ENCODE measurements at places on chromosomes 16 and 17. TPM values are rescaled to one million over a fixed set of nuclear protein-coding genes. Genes with fewer than 3 reads are reported as not detected.

DNA sequence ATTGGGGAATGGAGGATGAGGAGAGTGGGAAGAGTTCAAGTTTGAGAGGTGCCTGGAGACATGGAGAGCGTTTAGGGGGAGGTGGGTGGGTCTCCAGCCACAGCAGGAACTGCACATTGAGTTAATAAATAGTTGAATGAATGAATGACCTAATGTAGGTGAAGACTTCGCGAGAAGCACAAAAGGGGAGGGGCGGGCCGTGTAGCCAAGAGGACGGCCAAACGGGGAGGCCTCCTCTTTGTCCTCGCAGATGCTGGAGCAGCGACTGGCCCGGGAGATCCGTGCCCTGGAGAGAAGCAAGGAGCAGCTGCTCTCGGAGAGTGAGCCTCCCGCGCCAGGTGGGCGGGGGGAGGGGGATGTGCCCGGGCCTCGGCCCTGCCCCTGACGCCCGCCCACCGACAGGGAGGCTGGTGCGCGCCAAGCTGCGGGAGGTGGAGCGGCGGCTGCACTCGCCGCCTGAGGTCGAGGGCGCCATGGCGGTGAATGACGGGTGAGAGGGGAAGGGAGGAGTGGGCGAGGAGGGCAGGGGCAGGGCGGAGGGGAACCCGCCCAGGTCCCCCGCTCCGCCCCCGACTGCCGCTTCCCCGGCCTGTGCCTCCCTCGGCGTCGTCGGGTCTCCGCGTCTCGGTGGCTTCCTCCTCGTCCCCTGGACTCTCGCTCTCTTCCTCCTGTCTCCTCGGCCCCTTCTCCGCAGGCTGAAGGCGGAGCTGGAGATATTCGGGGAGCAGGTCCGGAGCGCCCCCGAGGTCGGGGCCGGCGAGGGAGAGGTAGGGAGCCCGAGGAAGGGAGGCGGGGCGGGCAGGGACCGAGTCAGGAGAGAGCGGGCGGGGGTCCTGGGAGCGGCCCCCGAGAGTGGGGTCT is 12.9 kb downstream of the SYCE1L start:
- H3K27ac ChIP-seq: peak overlapping the region; percentile 84
- no peaks in the 10 kb centered on the region for H3K36me3 ChIP-seq
- peaks cover 18% of the 10 kb centered on the region for H3K4me1 ChIP-seq
- H3K27me3 ChIP-seq: no peaks in the 10 kb centered on the region
- H3K4me3 ChIP-seq: peak overlapping the region; percentile 77
- peak; percentile 61 for DNase-seq

GRCh38 chr17:38322897-38323296 is 20.9 kb downstream of the GPR179 start:
- H3K4me1 ChIP-seq: peaks cover 11% of the 10 kb centered on the region
- H3K27me3 ChIP-seq: no peaks in the 10 kb centered on the region
- DNase-seq: no peak
- no peak overlapping the region for H3K27ac ChIP-seq
- H3K36me3 ChIP-seq: no peaks in the 10 kb centered on the region
- H3K4me3 ChIP-seq: no peak overlapping the region

The CLEC16A gene
- total RNA-seq: 14.6 TPM

DNA sequence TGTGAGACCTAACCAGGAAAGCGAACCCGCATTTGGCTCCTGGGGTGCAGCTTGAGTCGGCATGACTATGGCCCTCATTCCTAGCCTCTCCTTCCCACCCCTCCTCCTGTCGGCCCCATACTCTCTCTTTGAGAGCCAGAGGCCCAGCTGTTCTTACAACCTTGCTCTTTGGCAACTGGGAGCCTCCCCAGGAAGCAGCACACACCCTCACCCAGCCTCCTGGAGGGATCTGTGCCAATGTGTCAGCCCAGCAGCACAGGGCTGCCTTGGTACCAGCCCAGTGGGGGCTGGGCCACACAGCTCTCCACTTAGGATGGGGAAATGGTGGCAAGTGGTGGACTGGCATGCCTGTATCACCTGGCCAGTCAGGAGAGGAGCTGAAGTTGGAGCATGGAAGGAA is 70.3 kb upstream of the LGALS9 start:
- no peaks in the 10 kb centered on the region for H3K27me3 ChIP-seq
- H3K4me1 ChIP-seq: peaks cover 10% of the 10 kb centered on the region
- no peaks in the 10 kb centered on the region for H3K36me3 ChIP-seq
- no peak overlapping the region for H3K27ac ChIP-seq

DNA sequence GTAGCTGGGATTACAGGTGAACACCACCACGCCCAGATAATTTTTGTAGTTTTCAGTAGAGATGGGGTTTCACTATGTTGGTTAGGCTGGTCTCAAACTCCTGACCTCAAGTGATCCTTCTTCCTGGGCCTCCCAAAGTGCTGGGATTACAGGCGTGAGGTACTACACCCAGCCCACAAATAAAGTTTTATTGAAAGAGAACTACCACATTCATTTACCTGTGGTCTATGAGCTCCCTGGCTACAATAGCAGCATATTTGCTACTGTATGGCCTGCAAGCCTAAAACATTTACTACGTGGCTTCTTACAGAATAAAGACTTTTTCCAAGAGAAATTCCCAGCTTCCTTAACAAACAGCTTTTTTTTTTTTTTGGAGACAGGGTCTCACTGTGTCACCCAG is 3.4 kb downstream of the METTL9 start:
- no peak overlapping the region for H3K27ac ChIP-seq
- no peaks in the 10 kb centered on the region for H3K27me3 ChIP-seq
- peaks cover 21% of the 10 kb centered on the region for H3K4me1 ChIP-seq
- DNase-seq: no peak
- H3K36me3 ChIP-seq: no peaks in the 10 kb centered on the region
- H3K4me3 ChIP-seq: no peak overlapping the region

The AIPL1 gene
- total RNA-seq: not detected

GRCh38 chr17:57994436-57994835 is 6.4 kb upstream of the VEZF1 start:
- H3K36me3 ChIP-seq: peaks cover 23% of the 10 kb centered on the region
- no peak overlapping the region for H3K4me3 ChIP-seq
- no peak for DNase-seq
- H3K27ac ChIP-seq: no peak overlapping the region
- 0 out of 2 replicates have a peak, but pooled peaks cover 2% of the 10 kb centered on the region for H3K4me1 ChIP-seq

The ZG16 gene
- not detected for total RNA-seq

DNA sequence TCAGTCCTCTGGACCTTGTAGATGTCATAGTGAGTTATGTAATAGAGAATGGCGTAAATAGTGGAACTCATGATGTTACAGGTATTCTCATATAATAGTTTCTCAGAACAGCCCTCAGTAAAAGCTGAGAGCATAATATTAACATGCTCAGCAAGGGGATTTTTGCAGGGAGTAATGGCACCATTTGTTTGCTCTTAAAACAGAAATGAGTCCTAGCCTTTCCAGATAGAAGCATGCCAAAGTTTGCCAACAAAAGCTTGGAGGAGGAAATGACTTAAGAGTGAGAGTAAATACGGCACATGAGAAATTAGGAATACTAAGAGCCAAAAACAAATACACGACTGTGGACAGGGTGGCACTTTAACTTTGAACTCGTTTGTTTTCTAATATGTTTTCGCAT is 198.4 kb downstream of the ANKFN1 start:
- DNase-seq: peak; percentile 19
- no peak overlapping the region for H3K4me3 ChIP-seq
- no peaks in the 10 kb centered on the region for H3K36me3 ChIP-seq

The CIBAR2 gene
- total RNA-seq: not detected
